ENCODE measurements at places on chromosomes 3 and 15. TPM values are rescaled to one million over a fixed set of nuclear protein-coding genes. Genes with fewer than 3 reads are reported as not detected.

DNA sequence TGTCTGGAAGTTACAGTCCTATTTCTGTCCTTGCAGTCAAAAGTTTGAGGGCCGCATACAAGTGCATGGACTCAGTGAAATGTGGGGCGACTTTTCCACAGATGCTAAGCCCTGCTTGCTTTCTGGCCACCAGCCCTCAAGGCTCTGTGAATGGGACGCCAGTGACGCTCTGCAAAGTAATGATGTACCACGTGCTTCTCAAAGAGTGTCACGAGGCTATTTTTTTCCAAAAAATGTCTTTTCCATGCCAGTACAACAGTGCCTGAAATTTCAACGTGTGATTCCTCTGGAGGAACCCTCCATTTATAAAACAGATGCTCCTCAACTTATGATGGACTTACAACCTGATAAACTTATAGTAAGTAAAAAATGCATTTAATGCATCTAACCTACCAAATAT is 281.8 kb upstream of the CRBN start:
- H3K4me1 ChIP-seq, result no peaks in the 10 kb centered on the region
- H3K27me3 ChIP-seq, result peaks cover 1% of the 10 kb centered on the region
- no peak for DNase-seq

Gene TMC3
- total RNA-seq, result not detected

Gene VEPH1
- total RNA-seq, result 10.3 TPM

Gene MAP6D1
- 0.90 TPM for total RNA-seq

DNA sequence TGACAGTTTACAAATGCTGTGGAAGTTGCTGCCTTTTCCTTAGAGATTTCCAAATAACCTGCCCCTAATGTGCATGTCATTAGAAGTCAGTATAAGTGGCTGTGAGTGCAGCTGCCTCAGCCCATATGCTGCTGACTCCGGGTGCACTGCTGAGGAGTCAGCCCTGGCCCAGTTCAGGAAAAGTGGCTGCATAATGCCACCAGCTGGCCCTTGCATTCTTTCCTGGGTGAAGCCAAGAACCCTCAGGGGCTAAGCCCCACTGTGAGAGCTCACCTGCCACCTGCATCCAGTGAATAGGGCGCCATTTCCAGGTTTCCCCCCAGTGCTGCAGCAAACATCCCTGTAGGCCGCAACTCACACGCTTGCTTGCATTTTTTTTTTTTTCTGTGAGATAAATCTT is 139.9 kb downstream of the TJP1 start:
- H3K36me3 ChIP-seq, result peaks cover 13% of the 10 kb centered on the region
- H3K4me3 ChIP-seq, result no peak overlapping the region
- DNase-seq, result no peak

GRCh38 chr15:95422255-95422654 is 908.2 kb upstream of the NR2F2 start:
- no peaks in the 10 kb centered on the region for H3K27me3 ChIP-seq
- no peak overlapping the region for H3K27ac ChIP-seq
- H3K4me3 ChIP-seq, result no peak overlapping the region
- DNase-seq, result no peak
- H3K36me3 ChIP-seq, result peaks cover 9% of the 10 kb centered on the region

GRCh38 chr15:80779658-80780415 is 667 bp downstream of the CEMIP start:
- H3K27ac ChIP-seq, result no peak overlapping the region
- H3K27me3 ChIP-seq, result peaks cover 7% of the 10 kb centered on the region
- peaks cover 21% of the 10 kb centered on the region for H3K4me1 ChIP-seq
- peak overlapping the region; percentile 1 for H3K4me3 ChIP-seq

DNA sequence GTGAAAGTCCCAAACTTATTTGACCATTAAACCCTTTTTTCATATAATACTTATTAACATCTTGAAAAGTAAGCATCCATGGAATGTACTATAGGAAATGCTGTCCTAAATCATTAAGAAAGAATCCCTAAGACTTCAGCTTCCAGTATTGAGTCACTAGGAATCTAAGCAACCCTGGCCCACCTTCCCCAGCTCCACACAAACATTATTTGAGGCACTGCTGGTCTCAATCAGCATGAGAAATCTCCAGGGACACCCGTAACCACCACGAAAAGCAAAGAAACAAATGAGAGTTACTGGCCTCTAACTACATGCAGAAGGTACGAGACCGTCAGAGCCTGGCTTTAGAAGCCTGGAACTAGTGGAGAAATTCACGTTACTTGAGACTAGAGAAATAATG is 68.2 kb downstream of the POLQ start:
- DNase-seq, result no peak
- no peak overlapping the region for H3K4me3 ChIP-seq
- H3K27ac ChIP-seq, result peak overlapping the region; percentile 5

Gene IRAK2
- 1.1 TPM for total RNA-seq

DNA sequence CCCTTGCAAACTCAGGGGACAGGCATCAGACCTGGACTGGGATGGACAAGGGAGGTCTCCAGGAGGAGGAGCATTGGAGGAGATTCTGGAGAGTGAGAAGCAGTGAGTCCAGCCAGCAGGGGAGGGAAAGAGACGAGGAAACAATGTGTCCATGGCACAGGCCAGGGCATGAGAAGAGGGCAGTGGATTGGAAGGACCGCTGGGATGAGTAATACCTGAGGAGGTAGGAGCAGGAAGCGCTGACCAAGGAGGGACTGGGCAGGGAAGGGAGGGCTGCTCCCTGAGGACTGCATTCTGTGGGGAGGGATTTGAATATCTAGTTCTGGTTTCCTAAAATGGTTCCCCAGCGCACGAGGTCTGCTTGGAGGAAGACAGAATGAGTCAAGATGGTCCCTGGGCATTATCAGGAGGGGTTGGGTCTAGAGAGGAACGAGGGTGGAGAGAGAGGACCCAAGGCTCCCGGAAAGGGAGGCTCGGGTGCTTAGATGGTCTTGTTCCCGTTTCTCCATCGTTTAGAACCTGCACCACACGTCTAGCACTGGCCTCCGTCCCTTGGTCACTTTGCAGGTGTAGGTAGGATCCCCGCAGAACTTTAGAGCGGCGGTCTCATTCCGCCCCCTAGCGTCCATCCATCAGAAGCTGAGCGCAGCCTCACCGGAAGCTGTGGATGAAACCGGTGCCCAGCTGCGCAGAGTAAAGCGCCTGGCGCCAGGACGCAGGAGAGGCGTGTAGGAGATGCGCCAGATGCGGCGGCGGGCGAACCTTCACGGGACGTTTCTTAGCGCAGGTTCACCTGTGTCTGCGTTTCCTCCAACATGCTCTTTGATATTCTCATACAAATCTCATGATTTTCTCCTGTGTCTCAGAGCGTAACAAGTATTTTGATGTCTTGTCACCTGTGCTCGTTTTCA is 190.7 kb upstream of the NDN start:
- peak; percentile 70 for DNase-seq
- H3K27me3 ChIP-seq, result peaks cover 8% of the 10 kb centered on the region
- H3K36me3 ChIP-seq, result no peaks in the 10 kb centered on the region
- no peak overlapping the region for H3K4me3 ChIP-seq
- H3K4me1 ChIP-seq, result no peaks in the 10 kb centered on the region

Gene MINAR1
- total RNA-seq, result 5.3 TPM

GRCh38 chr15:49088996-49089395 is 42.8 kb upstream of the SECISBP2L start:
- no peaks in the 10 kb centered on the region for H3K27me3 ChIP-seq
- H3K4me1 ChIP-seq, result no peaks in the 10 kb centered on the region
- DNase-seq, result no peak

DNA sequence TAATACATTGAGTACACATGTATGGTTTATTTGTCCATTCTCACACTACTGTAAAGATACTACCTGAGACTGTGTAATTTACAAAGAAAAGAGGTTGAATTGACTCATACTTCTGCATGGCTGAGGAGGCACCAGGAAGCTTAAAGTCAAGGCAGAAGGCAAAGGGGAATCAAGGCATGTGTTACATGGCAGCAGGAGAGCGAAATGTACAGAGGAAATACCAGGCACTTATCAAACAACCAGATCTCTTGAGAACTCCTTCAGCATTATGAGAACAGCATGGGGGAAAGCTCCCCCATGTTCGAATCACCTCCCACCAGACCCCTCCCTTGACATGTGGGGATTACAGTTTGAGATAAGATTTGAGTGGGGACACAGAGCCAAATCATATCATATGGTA is 666.3 kb downstream of the ZBBX start:
- no peaks in the 10 kb centered on the region for H3K4me1 ChIP-seq
- no peak overlapping the region for H3K27ac ChIP-seq
- H3K36me3 ChIP-seq, result no peaks in the 10 kb centered on the region
- no peaks in the 10 kb centered on the region for H3K27me3 ChIP-seq
- no peak for DNase-seq
